ENCODE measurements at places on chromosomes 3 and 15.

DNA sequence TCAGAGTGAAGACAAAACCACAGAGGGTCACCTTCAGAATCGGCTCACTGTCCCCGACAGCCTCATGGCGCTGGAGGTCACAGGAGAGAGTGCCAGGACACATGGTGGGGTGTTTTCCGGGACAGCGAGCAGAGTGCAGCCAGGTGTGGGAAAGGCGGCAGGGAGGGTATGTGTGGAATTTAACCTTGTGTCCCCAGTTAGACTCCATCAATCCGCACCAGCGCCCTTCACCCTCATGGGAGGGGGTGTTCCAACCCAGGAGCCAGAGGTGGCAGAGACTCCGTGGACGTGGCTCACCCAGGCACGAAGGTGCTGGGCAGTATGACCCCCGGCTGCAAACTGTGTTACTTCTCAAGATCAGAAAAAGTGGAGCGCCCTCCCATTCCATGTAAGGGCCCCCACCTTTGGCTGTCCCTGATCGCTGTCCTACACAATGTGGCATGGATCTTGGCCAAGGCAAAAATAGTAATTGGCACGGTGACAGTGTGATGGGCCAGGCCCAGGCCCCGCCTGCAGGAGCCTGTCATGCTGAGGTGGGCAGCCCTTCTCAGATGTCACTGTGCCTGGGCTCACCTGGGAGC lies 190.3 kb downstream of the XXYLT1 start:
- no peak for DNase-seq

DNA sequence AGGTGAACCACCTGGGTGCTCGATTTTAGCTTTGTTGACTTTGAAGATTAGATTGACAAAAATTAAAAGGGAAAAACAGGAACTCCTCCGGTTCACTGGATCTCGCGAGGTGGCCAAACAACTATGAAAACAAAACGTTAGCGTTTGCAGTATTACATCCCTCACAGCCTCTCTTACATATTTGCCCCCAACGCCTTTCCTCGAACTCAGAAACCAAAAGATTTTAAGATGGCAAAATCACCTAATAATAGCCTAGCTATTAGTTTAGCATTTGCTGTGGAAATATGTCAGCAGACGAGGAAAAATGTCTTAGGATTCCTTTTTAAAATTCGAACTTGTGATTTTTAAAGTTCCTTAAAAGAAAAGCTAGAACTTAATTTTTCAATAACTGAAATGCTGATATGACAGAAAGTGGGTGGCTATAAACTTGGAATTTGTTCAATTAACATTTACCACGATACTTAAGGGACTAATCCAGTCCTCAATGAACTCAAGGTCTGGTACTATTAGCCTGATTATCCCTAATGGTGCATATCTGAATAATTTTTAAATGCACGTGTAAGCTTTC lies 491 bp upstream of the SENP7 start:
- no peak for DNase-seq

DNA sequence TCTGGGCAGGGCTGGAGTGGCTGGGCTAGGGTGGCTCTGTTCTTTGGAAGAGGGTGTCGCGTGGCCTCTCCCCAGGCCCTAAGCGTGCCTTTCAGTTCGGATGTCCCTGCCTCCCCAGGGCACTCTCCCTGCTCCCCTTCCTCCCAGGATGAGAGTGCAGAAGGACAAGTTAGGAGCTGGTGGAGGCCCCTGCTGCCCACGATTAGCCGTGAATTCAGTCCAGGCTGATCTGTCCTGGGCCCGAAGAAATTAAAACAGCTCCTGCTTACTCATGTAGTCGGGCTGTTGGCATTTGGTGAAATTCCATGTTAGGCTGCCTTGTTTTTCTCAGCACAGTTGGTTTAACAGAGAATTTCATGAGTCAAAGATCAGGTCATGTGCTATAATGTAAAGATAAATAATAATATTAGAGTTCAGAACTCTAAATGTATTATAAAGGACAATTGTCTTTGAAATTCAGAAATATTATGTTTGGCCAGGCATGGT lies 24.5 kb downstream of the NIPA1 start:
- no peak for DNase-seq

- DNase-seq: no peak
Observed at GRCh38 chr3:180267202-180267843, 230.6 kb upstream of the PEX5L start.

GRCh38 chr15:48085591-48085930 lies 35.2 kb upstream of the SLC24A5 start:
- DNase-seq: peak; percentile 83

DNA sequence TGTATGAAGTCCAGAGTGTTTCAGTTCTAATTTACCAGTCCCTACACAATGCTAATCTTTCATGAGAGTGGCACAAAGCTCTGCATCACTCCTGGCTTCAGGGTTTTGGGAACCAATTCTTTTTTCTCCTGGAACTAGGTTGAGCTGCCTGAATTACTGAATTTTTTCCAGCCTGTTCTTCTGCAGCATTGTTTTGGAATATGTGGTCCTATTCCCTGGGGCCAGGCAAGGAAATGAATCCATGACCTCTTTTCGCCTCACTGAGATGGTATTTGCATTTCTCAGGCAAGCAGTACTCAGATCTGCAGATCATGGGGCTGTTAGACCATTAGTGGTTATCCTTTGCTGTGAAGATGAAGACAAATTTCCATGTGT lies 25.6 kb upstream of the GPR171 start:
- DNase-seq: no peak

- no peak for DNase-seq
Observed at GRCh38 chr15:77059786-77060361, 11.0 kb downstream of the TSPAN3 start.

GRCh38 chr15:56978898-56979662 lies 60.6 kb downstream of the TCF12 start:
- DNase-seq: no peak

DNA sequence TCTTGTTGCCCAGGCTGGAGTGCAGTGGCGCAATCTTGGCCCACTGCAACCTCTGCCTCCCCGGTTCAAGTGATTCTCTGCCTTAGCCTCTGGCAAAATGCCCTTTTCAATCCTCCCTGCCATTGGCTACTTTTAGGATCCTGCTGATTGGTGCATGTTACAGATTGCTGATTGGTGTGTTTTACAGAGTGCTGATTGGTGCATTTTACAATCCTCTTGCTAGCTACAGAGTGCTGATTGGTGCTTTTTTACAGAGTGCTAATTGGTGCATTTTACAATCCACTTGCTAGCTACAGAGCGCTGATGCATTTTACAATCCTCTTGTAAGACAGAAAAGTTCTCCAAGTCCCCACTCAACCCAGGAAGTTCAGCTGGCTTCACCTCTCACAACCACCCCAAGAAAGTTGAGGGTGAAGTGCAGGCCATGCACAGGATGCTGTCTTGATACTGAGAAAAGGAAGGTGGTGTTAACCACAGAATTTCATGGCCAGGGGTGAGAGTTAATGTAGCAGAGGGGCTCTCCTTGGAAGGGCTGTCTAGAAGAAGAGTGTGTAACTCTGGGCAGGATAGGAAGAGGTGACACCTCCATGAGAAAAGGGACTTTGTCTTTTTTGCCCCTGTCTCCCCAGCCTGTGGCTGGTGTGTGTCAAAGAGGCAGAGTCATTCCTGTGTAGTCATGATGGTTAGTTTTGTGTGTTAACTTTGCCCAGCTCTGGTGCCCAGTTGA lies 145.9 kb downstream of the APBA2 start:
- no peak for DNase-seq

GRCh38 chr15:99097441-99098410 lies 7.2 kb upstream of the SYNM start:
- DNase-seq: no peak

DNA sequence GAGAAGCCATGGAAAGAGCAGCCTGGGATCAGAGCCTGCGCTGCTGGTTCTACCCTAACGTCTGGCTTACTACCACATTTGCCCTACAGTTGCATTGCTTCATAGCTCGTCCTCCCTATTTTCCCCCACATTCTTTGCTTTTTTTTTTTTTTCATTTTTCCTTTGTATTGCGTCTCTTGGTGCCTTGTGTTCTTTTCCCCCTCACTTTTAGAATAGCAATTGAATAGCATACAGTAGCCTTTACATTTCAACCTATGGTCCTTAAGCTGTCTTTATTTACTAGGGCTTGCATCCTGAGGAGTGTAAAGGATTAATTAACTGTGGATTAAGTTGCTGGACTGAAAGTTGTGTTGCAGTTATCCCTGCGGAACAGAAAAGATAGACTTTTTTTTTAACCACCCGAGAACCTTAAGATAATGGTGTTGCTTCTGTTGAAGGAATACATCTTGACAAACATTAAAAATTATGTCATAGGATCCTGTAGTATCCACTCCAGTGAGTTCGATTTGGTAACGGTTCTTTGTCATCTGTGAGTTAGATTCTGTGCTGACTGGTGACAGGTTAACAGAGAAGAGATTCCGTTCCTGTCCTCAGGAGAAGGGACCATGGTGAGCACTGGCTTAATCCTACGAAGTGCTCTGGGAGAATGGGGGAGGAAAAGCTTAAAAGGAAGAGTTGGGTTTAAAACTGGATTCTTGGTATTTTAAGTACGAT lies 417.4 kb upstream of the NAALADL2 start:
- peak; percentile 45 for DNase-seq

DNA sequence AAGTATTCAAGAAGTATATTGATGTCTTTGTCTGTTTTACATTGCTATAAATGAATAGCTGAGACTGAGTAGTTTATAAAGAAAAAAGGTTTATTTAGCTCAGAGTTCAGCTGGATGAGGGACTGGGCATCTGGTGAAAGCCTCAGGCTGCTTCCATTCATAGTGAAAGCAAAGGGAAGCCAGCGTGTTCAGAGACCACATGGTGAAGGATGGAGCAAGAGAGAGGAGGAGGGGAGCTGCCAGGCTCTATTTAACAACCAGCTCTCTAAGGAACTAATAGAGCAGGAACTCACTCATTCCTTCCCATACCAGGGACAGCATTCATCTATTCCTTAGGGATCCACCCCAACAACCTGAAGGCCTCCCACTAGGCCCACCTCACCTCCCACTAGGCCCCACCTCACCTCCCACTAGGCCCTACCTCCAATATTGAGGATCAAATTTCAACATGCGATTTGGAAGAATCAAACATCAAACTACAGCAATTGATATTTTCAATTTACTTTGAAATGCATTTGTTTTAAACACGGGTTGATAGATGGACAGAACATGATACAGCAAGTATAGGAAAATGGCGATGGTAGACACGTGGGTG lies 167.5 kb upstream of the HES1 start:
- DNase-seq: no peak

DNA sequence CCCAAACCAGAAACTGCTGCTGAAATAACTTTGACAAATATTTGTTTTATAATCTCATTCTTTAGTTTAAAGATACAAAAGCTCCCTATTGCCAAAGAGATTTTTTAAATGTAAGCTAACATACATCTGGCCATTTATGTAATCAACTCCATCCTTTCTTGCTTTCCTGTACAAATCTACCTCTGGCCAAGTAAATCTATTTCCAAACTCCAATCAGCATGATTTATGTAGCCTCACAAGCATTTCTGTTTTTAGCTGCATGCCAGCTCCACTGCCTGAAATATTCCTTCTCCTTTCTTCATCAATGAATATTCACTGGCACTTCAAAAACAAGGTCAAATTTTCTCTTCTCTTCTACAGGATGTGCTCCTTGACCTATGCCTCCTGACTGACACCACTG lies 80.0 kb downstream of the SHOX2 start:
- no peak for DNase-seq

GRCh38 chr3:111979434-111980038 lies 710 bp downstream of the ABHD10 start:
- no peak for DNase-seq

- DNase-seq: no peak
Observed at GRCh38 chr15:64092075-64092820, 1.4 kb downstream of the CIAO2A start.

DNA sequence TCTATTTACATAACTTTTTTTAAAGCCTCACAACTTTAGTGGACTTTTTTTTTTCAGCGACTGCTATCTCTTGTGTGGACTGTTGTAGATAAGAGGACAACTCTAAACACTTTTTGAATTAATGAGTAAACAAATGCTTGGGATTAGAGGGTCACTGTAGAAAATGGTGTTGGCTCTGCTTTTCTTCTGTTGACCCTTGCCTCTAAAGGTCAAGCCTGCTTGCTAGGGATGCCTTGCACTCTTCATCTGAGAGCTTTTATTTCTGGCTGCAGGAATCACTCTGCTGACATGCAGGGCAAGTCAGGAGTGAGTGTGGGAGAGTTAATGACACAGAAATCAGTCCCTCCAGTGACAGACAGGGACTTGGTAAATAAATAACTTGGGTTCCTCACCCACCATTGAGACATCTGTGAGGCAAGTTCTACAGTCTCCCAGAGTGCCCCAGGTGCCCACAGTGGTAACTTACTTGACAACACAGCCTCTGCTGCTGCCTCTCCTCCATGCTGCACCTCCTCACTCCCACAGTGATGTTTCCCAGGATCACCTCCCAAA lies 390.1 kb downstream of the IL20RB start:
- no peak for DNase-seq

- DNase-seq: no peak
Observed at GRCh38 chr15:59017449-59017848, 30.0 kb downstream of the RNF111 start.

GRCh38 chr3:101861212-101861788 lies 12.0 kb downstream of the NFKBIZ start:
- DNase-seq: no peak

DNA sequence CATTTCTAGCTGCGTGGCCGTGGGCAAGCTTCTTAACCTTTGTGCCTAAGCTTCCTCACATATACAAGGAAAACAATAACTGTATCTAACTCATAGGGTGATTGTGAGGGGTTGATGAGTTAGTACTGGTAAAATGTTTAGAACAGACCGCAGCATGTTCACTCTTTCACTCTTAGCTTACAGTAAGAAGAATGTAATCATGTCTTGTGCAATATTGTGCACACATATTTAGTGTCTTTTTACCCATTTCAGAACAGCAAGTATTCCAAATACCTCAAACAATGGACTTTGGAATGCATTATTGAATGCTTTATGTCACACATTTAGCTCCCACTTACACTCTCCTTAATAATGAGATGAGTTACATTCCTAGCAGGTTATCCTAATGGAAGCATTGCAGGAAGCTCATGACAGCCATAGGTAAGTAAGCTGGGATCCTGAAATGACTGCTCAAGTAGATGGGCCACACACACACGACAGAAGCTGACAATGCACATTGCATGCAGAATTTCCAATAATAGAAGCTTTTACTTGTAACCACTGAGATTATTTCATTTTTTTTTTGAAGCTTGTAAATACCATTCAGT lies 468.9 kb upstream of the WNT5A start:
- no peak for DNase-seq

- DNase-seq: no peak
Observed at GRCh38 chr3:32239307-32240158, 1.1 kb downstream of the CMTM8 start.

DNA sequence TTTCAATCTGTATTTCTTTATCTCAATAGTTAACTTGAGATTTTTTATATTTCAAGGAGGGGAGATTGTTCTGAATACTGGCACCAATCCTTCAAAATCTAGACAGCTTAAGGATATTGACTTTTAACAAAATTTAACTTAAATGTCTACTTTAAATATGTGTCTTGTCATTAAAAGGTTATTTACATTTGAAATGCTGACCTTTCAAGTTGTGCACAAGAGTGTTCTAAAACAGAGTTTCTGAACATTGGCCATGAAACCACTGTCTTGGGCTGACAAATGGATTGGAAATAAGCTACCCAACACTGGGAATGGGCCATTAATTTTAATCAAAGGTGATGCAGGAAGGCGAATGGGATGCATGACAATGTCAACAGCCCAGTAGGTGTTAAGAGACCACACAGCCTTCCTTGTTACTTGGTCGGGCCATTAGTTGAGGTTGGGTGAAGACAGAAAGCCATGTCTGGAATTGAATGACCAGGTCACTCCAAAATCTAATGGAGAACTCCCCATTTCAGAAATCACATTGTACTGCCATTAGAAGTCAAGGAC lies 128.5 kb downstream of the CDIN1 start:
- no peak for DNase-seq
